NCI-H446 treated with DMSO at 0.1 percent for 48 hours (cell line): ENCODE measurements at places on chromosomes 4 and X.

- no peak for DNase-seq
Measured at GRCh38 chr4:137754652-137755471, 222.6 kb upstream of the PCDH18 start.

- DNase-seq, result peak; percentile 63
Measured at GRCh38 chr4:92447255-92447905, 143.6 kb downstream of the GRID2 start.

- no peak for DNase-seq
Measured at GRCh38 chr4:53693408-53693807, 102.1 kb upstream of the LNX1 start.

GRCh38 chr4:48854982-48855381 lies 24.1 kb downstream of the OCIAD1 start:
- DNase-seq, result no peak

GRCh38 chr4:112895811-112896608 lies 153.4 kb upstream of the ANK2 start:
- peak; percentile 17 for DNase-seq

- DNase-seq, result no peak
Measured at GRCh38 chr4:77624213-77624612, 18.6 kb downstream of the CXCL13 start.

- no peak for DNase-seq
Measured at GRCh38 chr4:47074816-47075215, 43.4 kb downstream of the GABRB1 start.

DNA sequence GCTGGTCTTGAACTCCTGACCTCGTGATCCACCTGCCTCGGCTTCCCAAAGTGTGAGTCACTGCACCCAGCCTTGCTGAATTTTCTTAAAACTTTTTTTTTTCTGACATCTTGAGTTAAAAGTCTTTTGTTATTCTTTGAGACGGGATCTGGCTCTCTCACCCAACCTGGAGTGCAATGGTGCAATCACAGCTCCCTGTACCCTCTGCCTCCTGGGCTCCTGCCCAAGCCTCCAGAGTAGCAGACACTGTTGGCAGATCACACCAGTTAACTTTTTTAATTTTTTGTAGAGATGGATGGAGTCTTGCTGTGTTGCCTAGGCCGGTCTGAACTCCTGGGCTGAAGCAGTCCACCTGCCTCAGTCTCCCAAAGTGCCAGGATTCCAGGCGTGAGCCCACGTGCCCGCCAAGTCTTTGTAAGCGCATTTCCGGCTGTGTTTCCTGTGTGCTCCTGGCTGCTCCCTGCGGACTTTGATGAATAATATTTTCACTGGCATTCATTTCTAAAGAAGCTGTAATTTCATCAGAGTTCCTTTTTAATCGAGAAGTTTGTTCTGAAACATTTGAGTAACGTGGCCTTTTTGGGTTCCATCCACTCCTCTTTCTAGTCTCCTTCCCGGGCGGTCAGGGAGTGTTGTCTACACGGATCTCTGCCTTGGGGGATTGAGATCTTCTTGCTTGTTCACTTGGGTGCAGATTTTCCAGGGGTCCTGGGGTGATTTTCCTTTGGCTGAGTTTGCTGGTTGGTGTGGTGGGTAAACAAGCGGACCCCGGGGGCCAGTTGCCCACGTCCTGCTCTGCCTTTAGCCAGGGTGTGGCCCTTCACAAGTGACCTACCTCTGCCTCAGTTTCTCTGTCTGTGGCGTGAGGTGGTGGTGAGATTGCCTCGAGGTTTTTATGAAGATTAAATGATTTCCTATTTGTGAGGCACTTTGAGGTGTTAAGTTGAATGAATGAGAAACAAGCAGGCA lies 44.4 kb downstream of the PCGF3 start:
- no peak for DNase-seq

DNA sequence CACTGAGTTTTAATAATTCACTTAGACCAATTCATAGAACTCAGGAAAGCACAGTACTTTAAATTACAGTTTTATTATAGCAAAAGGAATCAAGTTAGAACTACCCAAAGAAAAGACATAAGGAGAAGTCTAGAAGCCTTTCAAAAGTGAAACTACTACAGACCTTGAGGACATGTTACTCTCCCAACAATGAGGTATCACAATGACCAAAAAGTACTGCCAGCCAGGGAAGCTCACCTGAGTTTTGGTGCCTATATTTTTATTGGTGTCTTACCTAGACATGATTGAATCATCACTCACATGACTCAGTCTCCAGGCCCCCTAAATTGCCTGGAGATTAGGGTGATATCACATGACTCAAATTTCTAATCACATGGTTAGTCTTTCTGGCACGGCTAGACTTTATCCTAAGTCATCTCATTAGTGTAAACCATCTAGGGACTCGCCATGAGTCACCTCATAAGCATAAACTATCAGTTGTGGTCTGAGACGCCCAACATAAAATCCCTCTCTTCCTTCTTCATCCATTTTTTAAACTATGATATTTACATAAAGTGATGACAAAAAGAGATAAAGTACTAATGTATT lies 372.3 kb downstream of the TMA16 start:
- DNase-seq, result no peak

GRCh38 chr4:5066101-5066500 lies 14.8 kb downstream of the STK32B start:
- no peak for DNase-seq

DNA sequence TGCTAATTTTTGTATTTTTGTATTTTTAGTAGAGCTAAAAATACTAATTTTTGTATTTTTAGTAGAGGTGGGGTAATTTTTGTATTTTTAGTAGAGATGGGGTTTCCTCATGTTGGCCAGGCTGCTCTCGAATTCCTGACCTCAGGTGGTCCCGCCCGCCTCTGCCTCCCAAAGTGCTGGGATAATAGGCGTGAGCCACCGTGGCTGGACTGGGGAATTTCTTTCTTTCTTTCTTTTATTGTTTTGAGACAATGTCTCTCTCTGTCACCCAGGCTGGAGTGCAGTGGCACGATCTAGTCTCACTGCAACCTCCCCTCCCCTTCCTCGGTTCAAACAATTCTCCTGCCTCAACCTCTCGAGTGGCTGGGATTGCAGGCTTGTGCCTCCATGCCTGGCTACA lies 83.0 kb downstream of the FAM193A start:
- no peak for DNase-seq

- DNase-seq, result peak; percentile 32
Measured at GRCh38 chrX:37905436-37906147, 58.2 kb upstream of the DYNLT3 start.

- no peak for DNase-seq
Measured at GRCh38 chrX:56308726-56309125, 76.6 kb downstream of the KLF8 start.

DNA sequence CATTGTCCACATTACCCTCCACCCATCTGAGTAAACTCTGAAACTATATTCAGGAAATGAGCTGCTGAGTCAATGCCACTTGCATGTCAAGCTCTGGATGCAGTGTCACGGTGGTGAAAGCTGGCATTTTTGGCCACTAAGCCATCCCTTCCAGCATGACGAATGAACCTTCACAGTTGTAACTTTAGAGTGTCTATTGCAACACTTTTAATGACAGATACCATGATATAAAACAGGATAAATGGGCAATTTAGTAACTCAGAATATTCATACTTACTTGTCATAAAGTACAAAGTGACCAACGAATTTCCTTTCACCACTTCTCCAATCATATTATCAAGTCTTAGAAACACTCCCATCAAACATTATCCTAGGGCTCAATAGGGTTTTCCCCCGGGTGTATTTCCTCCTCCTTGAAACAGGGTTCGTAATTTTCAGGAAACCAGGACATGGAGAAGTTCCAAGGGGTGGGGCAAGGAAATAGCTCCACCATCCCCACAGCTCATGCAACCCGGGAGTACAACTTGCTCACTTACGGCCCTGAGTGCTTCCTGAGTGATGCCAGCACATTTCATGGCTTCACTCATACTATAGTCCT lies 73.1 kb downstream of the MTHFD2L start:
- DNase-seq, result no peak

DNA sequence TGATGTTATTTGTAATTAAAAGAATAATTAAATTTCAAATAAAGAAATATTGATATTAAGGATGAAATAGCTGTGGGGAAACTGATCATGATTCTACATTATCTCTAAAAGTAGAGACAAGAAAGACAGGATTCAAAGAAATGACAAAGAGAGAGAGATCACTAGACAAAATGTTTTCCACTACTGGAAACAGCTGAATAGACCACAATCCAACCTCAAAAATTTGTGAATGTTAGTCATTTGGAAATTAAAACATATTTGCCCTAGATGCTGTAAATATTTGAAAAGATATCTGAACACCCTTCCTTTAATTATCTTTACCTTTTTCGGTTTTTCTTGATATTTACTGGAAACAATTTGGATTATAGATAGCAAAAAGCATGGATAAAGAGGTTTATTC lies 414.9 kb downstream of the CENPC start:
- DNase-seq, result no peak

DNA sequence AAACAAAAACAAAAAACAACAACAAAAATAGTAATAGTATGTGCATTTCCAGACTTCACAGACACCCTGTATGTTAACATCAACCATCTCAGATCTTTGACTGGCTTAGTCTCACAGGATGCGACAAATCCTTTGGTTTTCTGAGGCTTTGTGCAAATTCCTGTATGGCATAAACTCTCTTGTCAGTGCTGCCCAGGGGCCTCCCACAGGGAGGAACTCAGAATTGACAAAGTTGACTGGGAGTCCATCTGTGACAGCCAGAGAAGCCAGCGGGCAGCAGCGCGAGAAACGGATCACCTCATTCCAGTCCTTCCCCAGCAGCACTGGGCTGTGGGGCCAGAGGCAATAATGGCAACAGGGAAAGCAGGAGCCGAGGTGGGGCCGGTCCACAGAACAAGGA lies 19.1 kb upstream of the DDX3X start:
- DNase-seq, result no peak

- DNase-seq, result no peak
Measured at GRCh38 chr4:56086073-56086541, 137.4 kb downstream of the CEP135 start.

DNA sequence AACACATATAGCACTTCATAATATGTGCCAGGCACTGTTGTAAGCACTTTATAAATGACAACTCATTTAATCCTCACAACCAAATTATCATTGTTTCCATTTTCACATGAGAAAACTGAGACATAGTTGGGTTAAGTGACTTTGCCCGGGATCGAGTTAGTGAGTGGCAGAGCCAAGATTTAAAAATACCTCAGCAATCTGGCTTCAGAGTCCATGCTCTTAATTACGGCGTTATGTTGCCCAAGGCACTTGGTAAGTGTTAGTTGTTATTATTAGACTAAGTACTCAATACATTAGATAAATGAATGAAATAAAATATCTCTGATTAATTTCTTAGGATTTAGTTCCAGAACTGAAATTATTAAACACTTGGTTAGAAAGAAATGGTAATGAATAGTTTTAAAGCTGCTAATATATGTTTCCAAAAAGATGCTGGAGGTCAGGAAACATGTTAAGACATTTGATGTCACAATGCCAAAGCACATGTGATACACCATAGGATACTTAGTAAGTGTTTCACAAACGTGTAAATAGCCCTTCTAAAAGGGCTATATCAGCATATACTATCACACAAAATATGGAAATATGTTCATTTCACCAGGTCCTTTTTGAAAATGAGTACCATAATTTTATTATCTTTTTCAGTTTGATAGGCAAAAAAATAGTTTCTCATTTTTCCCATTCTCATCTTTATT lies 301.9 kb downstream of the GPAT3 start:
- no peak for DNase-seq

GRCh38 chr4:61149278-61149677 lies 50.8 kb upstream of the ADGRL3 start:
- DNase-seq, result no peak

GRCh38 chr4:88630756-88631155 lies 38.5 kb downstream of the HERC3 start:
- no peak for DNase-seq

DNA sequence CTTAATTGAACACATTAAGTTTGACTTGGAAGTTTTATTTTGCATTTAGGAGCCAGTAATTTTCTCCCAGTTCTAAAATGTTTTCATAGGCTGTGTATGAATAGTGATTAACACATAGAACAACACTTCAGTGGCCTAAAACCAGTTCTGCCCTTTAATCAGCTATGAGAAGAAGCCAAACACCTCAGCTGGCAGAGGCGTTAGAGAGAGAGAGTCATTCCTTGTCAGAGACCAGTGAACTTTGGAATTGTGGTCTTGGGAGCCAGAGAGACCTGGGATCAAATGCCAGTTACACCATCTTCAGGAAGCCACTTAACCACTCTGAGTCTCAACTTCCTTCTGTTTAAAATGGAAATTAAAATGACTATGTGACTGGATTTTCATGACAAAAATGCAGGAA lies 39.3 kb upstream of the PRPS2 start:
- no peak for DNase-seq

DNA sequence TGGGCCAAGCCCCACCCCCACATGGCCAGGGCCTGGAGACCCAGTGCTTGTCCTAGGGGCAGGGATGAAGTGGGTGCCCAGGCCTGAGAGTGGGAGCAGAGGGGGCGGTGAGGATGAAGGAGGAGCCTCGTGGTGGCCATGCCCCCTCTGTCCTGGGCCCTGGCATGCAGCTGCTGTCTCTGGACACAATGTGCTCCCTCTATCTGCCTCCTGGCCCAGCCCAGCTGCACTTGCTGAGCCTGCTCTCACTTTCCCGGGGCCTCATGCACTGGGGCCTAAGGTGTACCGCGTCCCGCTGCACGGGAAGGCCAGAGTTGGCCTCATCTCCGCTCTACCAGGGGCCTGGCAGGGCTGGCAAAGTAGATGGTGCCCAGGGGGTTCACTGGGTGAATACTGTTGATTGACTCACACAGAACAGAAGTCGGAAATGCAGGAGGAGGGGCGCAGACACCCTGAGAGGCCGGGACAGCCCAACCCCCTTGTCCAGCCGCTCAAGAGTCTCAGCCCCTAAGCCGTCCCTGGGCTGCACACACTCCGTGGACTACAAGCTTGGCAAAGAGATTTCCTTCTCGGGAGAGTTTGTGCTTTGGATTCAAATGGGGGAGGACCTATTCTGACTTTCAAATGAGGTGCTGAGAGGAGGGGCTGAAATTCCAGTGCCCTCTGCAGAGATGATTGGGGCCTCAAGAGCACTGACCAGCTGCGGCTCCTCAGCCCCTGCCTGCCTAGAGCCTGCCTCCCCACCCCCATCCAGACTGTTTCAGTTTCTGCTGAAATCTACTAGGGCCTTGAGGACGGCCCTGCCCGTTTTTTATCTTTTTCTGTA lies 112.4 kb downstream of the PSAPL1 start:
- DNase-seq, result no peak

DNA sequence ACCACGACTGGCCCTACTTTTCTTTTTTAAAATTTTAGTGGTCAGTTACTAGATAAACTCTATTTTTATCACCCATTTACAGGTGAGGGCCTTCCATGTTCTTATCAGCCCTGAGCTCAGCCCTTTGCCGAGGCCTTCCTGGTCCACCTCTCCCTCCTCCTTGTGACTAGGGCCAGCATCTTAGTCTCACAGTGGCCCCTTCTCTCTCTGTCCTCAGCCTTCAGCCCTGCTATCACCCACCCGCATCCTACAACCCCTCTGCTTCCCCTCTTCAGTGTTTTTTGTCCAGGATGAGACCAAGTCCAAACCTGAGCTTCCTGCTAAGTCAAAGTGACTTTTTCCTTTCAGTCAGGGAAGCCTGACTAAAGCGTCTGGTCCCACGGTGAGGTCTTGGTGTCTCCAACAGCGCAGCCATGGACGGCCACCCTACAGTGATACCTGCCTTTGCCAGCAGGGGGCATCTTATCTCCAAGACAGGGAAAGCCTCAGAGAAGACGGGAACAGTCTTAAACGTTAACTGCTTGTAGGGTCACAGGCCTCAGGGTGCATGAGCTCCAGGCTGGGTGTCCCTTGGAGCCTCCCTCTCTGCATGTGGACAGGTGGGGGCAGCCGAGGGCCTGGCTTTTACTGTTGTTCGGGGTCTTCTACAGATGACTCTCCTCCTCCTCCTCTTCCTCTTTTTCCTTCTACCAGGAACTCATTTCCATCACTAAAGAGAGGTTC lies 11.7 kb upstream of the GAGE10 start:
- peak; percentile 3 for DNase-seq
